Right ventricle myocardium superior (tissue), 1 donor: ENCODE measurements at places on chromosomes 16 and 17. TPM values are rescaled to one million over a fixed set of nuclear protein-coding genes. Genes with fewer than 3 reads are reported as not detected.
A peak's percentile ranks its signal among the peaks of the same experiment; 100 is the strongest.

- DNase-seq = no peak
Observed at GRCh38 chr17:14143688-14144087, 74.4 kb downstream of the COX10 start.

GRCh38 chr16:58451265-58451689 lies 48.7 kb upstream of the NDRG4 start:
- peak; percentile 41 for DNase-seq

- DNase-seq = no peak
Observed at GRCh38 chr17:70355185-70355584, 185.9 kb downstream of the KCNJ2 start.

Gene SLC6A4
- 0.75 TPM for total RNA-seq

Gene PMP22
- 183 TPM for total RNA-seq

Gene KRT15
- total RNA-seq = not detected
